ENCODE measurements at places on chromosomes 2 and 18. TPM values are rescaled to one million over a fixed set of nuclear protein-coding genes. Genes with fewer than 3 reads are reported as not detected.

Gene PDE11A
- total RNA-seq = 0.09 TPM

Gene GKN2
- not detected for total RNA-seq

Gene PFN4
- total RNA-seq = 0.43 TPM

Gene KCNF1
- under 0.01 TPM for total RNA-seq

Gene TSGA10
- 3.3 TPM for total RNA-seq

Gene MAL
- total RNA-seq = 0.17 TPM

Gene GIGYF2
- 44.6 TPM for total RNA-seq

Gene ANKRD23
- 0.95 TPM for total RNA-seq

Gene ST6GAL2
- not detected for total RNA-seq

Gene CPS1
- 34.6 TPM for total RNA-seq

Gene GTF2A1L
- 0.69 TPM for total RNA-seq

Gene ZNF892
- total RNA-seq = 4.4 TPM

Gene SPP2
- total RNA-seq = 0.16 TPM

Gene OSBPL6
- 0.52 TPM for total RNA-seq

Gene PXDN
- total RNA-seq = 73.5 TPM

Gene TTC27
- 12.5 TPM for total RNA-seq

Gene OTOS
- not detected for total RNA-seq

Gene SDC1
- total RNA-seq = 8.0 TPM

Gene CNTNAP5
- not detected for total RNA-seq

Gene SLC9A2
- not detected for total RNA-seq

Gene HOXD8
- total RNA-seq = not detected

Gene INHBB
- not detected for total RNA-seq

Gene TCF7L1
- total RNA-seq = 2.4 TPM

Gene PGAP1
- 4.4 TPM for total RNA-seq

Gene CNDP1
- total RNA-seq = not detected

Gene FBXO41
- total RNA-seq = 0.60 TPM

Gene TFPI
- total RNA-seq = 147 TPM

Gene AP1S3
- 1.6 TPM for total RNA-seq

Gene DYNC2LI1
- 17.9 TPM for total RNA-seq

Gene ACAA2
- 75.9 TPM for total RNA-seq

Gene GCG
- total RNA-seq = not detected

Gene C2orf92
- total RNA-seq = 1.4 TPM

Gene TEX44
- not detected for total RNA-seq

Gene PLEKHM3
- total RNA-seq = 10.6 TPM

Gene SKOR2
- not detected for total RNA-seq

Gene PRKCE
- total RNA-seq = 12.5 TPM

Gene KCNK3
- under 0.01 TPM for total RNA-seq

Gene TRIP12
- 276 TPM for total RNA-seq

Gene IL1F10
- not detected for total RNA-seq

Gene PMAIP1
- total RNA-seq = 2.4 TPM

Gene CMPK2
- total RNA-seq = 0.47 TPM

Measured in bronchial smooth muscle cell (primary cell).